ENCODE measurements at places on chromosomes 11 and 22.
A peak's percentile ranks its signal among the peaks of the same experiment; 100 is the strongest.

GRCh38 chr11:68342459-68343158 lies 30.2 kb downstream of the LRP5 start:
- DNase-seq = no peak

GRCh38 chr11:69343401-69344321 lies 49.7 kb downstream of the MYEOV start:
- DNase-seq = no peak

DNA sequence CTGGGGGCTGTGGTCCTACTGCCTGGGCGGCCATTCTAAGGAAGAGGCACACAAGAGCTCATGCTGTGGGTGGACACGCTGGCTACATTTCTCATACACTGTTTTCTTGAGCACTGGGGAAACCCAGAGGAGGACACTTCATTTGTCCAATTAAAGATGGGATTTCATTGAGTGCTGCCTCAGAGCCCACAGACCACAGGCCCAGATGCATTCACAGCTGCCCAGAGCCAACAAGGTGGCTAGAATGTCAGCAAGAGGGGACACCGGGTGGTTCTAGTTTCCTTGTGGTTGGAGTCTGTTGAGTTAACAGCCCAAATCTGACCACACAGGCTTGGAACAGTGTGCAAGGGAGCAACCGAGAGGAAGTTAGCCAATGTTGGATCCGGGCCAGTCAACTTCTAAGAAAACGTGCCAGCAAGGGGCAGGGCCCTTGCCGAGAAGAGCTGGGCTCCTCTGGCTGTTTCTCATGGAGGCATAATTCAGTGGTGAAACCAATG lies 35.0 kb upstream of the SORL1 start:
- peak; percentile 51 for DNase-seq

- DNase-seq = no peak
Observed at GRCh38 chr11:59030037-59030436, 56.1 kb upstream of the GLYATL1B start.

GRCh38 chr11:16000065-16000464 lies 356.3 kb downstream of the SOX6 start:
- no peak for DNase-seq

All from hippocampal formation (tissue), 2 donors.